ENCODE measurements at places on chromosomes 5 and 9.

- DNase-seq = no peak
These were observed 77.0 kb upstream of the SMARCA2 start for GRCh38 chr9:1938135-1938534.

GRCh38 chr9:95910023-95910707 is 34.7 kb downstream of the ERCC6L2 start:
- no peak for DNase-seq

- no peak for DNase-seq
These were observed 167.2 kb downstream of the C9orf152 start for GRCh38 chr9:110040788-110041187.

- no peak for DNase-seq
These were observed 373.8 kb upstream of the KLF4 start for GRCh38 chr9:107863396-107863795.

DNA sequence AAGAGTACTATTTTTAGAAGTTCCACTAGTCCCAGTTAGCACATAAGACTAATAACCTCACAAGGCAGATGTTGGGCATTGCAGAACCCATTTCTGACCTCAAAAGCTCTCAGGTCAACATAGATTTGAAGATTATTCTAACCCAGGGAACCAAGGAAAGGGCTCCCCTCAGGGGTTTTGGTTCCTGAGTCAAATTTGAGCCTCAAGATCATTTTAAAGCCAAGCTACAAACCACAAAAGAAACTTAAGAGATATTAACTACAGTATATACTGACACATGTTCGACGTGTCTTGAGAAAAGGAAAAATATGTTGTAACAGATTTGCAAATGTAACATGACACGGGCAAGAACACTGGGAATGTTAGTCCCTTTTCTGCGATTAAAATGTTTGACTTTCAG is 88.6 kb downstream of the GNAQ start:
- DNase-seq = no peak
